ENCODE measurements at places on chromosomes 2 and 18.

GRCh38 chr2:219281588-219281987 is 2.4 kb downstream of the DNAJB2 start:
- no peak for DNase-seq

DNA sequence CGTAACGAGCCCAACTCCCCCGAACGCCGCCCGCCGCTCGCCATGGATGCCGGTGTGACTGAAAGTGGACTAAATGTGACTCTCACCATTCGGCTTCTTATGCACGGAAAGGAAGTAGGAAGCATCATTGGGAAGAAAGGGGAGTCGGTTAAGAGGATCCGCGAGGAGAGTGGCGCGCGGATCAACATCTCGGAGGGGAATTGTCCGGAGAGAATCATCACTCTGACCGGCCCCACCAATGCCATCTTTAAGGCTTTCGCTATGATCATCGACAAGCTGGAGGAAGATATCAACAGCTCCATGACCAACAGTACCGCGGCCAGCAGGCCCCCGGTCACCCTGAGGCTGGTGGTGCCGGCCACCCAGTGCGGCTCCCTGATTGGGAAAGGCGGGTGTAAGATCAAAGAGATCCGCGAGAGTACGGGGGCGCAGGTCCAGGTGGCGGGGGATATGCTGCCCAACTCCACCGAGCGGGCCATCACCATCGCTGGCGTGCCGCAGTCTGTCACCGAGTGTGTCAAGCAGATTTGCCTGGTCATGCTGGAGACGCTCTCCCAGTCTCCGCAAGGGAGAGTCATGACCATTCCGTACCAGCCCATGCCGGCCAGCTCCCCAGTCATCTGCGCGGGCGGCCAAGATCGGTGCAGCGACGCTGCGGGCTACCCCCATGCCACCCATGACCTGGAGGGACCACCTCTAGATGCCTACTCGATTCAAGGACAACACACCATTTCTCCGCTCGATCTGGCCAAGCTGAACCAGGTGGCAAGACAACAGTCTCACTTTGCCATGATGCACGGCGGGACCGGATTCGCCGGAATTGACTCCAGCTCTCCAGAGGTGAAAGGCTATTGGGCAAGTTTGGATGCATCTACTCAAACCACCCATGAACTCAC is 673 bp downstream of the PCBP1 start:
- DNase-seq = peak; percentile 27

DNA sequence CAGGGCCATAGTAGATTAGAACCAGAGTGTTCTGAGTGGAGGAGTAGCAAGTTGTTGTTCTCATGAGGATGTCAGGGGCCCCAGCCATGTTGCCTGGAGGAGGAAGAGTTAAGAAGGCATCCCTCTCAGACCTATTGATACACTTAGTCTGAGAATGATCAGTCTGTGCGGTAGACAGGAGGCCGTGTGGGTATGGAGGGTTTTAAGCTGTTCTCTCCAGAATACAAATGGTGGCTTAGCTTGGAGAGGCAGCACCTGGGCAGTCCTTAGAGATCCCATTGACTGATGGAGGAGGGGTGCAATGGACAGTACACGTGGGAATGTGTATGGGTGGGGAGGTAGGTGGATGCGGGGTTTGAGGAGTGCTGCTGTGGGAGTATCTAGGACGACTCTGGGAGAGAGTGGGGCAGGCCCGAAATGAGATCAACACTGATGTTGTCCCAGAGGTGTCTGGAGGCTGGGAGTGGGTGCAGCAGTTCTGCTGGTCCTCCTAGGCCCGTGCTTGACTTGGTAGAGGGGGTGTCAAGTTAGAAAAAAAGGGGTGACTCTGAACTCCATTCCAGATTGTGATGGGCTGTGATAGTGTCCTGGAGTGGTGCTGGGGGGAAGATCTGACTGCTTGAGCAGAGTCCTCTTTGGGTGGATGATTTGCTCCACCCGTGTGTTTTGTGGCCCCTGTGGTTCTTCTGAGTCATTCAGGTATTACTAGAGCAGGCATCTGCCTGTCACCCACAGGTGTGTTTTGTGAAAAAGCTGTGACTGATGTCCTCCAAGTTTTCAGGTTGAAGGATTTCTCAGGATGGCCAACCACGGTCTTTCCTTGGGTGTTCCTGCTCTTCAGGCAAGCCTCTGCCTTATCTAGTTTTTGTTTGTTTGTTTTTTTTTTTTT is 44.7 kb downstream of the C2orf42 start:
- DNase-seq = no peak

- no peak for DNase-seq
Observed at GRCh38 chr2:239717706-239718105, 307.4 kb downstream of the NDUFA10 start.

DNA sequence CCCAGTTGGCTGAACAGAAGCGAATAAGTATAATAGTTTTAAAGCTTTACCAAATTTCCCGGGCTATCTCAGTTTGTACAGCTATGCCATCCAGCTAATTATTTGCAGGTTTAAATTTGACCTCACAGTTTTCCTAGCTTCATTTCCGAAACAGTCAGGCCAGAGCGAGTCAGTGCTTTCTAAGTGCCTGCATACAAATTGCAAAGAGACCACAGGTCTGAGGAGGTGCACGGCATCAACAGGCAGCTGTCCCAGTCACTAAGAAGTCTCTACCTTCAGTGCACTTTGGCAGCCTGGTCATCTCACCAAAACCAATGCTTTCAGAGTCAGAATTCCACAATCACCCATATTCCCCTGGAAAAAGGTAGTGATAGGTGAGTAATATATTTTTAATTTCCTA is 51.9 kb downstream of the LAMA1 start:
- no peak for DNase-seq

DNA sequence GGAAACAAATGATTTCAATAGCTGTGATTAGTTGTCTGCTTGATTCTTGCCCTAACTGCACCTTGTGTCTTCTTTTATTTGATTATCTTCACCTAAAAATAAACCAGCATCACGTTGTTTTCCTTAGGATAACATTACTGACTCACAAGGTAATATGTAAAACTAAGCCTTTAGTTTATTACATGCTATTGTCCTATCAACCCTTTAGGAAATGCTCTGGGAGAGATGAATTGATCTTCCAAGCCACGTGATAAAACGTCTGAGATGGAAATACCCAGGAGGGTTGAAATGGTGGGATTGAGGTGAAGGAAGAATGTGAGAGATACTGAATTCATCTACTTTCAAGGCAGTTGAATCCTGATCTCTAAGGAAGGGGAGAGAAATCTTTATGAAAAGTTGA is 34.5 kb upstream of the TMEM178A start:
- DNase-seq = no peak

DNA sequence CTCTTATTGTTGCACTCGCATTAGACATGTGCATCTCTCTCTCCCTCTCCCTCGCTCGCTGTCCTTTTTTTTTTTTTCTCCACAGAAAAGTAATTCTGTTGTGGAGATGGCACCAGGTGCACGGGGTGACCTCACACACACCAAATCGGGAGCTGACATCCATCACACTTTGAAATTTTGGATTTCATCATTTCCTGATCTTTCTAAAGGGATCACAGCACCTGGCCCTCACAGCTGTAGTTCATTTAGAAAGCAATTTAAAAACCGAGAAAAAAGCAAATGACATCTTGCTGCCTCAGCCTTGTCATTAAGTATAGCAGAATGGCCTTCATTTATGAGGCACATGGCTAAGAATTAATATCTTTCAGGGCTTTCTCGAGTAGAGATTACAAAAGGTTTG is 717.2 kb downstream of the RNF144A start:
- no peak for DNase-seq

DNA sequence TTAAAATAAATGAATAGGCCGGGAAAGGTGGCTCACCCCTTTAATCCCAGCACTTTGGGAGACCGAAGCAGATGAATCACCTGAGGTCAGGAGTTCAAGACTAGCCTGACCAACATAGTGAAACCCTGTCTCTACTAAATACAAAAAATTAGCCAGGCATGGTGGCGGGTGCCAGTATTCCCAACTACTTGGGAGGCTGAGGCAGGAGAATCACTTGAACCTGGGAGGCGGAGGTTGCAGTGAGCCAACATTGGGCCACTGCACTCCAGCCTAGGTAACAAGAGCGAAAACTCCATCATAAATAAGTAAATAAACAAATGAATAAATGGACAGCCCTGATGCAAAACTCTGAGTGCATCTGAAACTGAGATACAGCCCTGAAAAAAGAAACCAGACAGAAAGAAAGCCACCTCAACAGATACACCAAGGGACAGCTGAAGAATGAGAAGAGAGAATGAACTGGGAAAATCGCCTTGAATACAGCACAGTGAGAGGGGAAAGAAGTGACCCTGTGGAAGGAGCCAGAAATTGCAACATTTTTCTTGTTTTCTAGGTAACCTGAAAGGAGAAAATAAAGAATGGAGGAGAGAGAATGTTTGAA is 64.4 kb downstream of the TRABD2A start:
- no peak for DNase-seq

- no peak for DNase-seq
Observed at GRCh38 chr2:75076088-75076487, 117.6 kb downstream of the POLE4 start.

DNA sequence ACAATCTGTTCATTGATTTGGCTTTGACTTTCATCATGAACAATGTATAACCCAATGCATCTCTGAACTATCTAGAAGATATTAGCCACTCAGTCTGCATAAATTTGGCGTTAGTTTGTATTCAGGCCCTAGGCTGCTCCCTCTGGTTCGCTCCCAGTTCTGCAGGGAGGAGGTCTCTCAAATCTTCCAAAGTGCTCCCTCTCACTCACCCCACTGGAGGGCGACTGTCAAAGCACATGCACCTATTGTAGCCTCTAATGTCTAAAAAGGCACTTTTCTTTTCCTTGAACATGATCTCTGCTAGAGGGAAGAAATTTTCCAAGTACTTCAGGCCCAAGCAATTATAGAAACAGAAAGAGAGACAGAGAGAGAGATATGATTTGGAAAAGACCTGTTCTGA is 291.5 kb downstream of the TDRD15 start:
- DNase-seq = no peak

GRCh38 chr18:79815657-79816056 is 17.9 kb downstream of the KCNG2 start:
- DNase-seq = no peak

GRCh38 chr2:30713698-30714097 is 93.5 kb downstream of the CAPN13 start:
- DNase-seq = no peak

- DNase-seq = no peak
Observed at GRCh38 chr2:193894081-193894480, 1699.3 kb upstream of the TMEFF2 start.

- DNase-seq = no peak
Observed at GRCh38 chr2:46945671-46946070, 30.1 kb upstream of the MCFD2 start.

GRCh38 chr2:28952836-28953211 is 28.3 kb upstream of the TOGARAM2 start:
- DNase-seq = no peak

GRCh38 chr2:110653861-110654260 is 24.0 kb downstream of the BUB1 start:
- DNase-seq = no peak

- DNase-seq = no peak
Observed at GRCh38 chr2:133609664-133610063, 41.4 kb upstream of the NCKAP5 start.

- DNase-seq = no peak
Observed at GRCh38 chr18:76435316-76435989, 59.6 kb downstream of the ZNF516 start.

DNA sequence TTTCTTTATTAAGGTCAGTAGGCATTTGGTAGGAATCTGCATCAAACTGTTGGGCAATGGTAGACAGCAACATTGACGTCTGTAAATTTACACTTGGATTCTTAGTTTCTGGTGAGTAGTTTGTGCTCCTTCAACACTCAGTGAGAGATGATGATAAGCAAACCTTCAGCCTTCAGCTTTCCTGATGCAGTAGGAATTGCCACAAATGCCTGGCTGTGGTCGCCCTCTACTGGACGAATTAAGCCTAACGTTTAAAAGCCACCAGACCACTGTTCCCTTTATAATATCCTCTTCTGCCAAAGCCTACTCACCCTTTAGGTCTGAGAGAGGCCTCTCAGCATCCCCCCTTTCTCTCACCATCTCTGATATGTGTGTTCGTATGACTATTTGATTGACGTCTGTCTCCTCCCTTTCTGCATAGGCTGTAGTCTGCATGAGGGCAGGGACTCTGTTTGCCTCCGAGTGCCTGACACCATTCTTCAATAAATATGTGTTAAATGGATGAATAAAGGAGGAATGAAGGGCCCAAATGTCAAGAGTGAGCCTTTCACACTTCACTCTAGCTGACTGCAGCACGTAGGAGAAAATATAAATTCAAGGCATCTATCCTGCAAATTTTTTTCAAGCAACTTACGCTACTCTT is 47.0 kb upstream of the PLEKHM3 start:
- DNase-seq = peak; percentile 12

GRCh38 chr2:183001948-183002347 is 36.3 kb downstream of the NCKAP1 start:
- DNase-seq = no peak

DNA sequence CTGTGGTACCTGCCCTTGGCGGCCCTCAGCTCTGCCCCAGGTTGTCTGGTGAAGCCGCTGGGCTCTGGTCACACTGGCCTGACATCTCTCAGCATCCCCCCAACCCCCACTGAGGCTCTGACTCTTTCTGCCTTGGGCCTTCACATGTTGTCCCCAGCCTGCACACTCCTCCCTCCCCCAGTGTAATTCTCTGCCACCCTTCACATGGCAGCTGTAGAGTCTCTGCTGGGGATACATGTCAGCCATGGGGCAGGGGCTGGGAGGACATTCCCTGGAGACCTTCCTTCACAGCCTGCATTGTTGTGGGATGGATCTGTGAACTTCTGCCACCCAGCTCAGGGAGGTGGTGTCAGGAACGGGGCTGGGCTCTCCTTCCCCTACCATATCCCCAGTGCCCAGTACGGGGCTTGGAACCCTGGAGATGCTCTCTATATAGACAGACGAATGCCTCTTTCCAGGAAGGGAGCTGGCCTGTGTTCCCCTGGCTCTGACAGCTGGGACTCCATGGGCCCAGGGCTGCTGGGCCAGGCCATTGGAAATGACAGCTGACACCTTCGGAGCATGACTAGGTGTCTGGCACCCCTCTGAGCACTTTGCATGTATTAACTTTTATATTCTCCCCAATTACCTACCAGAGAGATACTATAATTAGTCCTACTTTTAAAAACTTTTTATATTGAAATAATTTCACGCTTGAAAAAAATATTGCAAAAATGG is 151.5 kb downstream of the INHBB start:
- no peak for DNase-seq

GRCh38 chr2:28166956-28167355 is 225.7 kb upstream of the FOSL2 start:
- no peak for DNase-seq

GRCh38 chr2:101380376-101380775 is 6.9 kb downstream of the CREG2 start:
- DNase-seq = no peak

GRCh38 chr18:32333781-32334180 is 136.9 kb downstream of the GAREM1 start:
- no peak for DNase-seq
